CD4-positive, alpha-beta T cell treated with Interleukin-4 for 1 hour (primary cell): ENCODE measurements at places on chromosomes 6 and 20.

DNA sequence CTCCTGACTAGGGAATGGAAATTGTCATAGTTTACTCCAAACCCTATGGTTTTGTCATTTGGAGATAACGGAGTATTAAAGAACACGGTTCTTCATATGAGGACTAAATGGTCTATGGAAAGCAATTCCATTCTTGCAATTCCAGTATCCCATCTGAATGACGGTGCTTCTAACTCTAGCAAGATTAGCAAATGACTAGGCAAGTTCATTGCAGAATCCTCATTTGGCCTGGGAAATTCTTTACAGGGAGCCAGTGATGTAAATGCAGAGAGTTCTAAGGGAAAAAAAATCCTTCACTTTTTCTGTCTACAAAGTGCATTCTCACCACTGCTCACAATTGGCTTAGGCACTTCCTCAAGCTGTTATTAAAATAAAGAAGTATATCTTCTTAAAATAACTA, 111.5 kb downstream of the MOXD1 start:
- DNase-seq: no peak

DNA sequence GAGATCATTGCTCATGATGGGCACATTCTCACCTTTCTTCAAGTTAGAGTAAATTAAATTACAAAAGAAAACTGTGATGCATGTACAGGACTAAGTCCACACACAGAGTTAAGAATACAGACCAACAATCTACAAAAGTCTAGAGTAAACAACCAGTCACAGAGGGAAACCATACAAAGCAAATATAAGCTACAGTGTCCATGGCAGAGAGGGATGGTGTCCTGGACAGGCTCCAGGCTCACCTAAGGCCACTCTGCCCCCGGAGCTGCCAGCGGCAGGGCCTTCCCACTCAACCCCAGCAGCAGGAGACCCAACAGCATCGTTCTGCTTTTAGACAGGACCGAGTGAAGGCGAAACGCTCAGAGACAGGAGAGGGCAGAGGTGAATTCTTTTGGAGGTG, 16.0 kb downstream of the PDE10A start:
- DNase-seq: no peak

- no peak for DNase-seq
Measured at GRCh38 chr20:25553819-25554296, 31.5 kb downstream of the NINL start.

DNA sequence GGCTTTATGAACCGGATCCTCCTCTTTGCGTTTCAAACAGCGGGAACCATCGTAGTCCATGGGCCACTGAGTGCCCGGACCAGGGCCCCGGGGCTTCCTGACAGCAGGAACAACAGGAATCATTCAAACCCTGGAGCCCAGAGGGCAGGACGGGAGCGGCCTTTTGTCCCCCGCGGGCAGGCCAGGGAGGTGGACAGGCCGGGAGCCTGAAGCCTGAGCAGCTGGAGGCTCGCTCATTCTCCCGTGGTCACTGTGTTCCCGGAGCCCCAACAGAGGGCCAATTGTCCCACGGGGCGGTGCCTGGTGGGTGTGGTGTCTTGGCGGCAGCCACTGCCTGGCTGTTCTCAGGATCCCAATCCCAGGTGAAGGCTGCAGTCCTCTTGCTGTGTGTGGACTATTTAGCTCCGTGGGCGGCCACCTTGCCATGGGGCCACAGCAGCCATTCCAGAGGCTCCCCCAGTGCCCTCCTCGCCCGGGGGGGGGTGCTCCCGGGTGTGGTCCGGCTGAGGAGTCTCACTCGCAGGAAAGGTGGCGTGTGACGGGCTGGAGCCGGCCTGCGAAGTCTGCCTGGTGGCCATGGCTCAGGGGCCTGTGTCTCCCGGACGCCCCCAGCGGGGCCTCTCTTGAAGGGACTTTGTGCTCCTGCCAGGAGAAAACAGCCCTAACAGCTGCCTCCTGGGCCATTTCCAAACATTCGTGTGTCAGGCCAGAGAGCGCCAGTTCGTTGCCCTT, 77.2 kb upstream of the BHLHE23 start:
- no peak for DNase-seq

- DNase-seq: no peak
Measured at GRCh38 chr20:59376109-59376841, 75.9 kb downstream of the EDN3 start.
